ENCODE measurements at places on chromosomes 1 and 21. TPM values are rescaled to one million over a fixed set of nuclear protein-coding genes. Genes with fewer than 3 reads are reported as not detected.

AP4B1 gene
- total RNA-seq: 55.9 TPM

DNA sequence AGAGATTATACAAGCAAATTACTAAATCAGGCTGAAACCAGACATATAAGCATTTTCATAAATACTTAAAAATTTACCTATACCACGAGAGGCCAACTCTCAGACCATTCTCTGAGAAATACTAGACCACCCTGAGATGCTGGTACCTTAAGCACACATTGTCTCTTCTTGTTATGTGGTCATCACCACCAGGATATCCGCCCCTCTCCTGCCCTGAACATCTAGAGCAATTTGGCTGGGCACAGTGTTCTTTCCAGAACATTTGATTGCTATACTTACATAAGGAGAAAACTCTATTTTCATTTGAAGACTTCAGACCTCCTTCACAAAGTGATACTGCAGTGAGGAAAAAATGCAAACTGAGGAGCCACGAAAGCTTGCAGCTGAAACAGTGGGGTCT, 36.2 kb upstream of the DUSP10 start:
- DNase-seq: no peak

TMEM200B gene
- total RNA-seq: 2.1 TPM

DNA sequence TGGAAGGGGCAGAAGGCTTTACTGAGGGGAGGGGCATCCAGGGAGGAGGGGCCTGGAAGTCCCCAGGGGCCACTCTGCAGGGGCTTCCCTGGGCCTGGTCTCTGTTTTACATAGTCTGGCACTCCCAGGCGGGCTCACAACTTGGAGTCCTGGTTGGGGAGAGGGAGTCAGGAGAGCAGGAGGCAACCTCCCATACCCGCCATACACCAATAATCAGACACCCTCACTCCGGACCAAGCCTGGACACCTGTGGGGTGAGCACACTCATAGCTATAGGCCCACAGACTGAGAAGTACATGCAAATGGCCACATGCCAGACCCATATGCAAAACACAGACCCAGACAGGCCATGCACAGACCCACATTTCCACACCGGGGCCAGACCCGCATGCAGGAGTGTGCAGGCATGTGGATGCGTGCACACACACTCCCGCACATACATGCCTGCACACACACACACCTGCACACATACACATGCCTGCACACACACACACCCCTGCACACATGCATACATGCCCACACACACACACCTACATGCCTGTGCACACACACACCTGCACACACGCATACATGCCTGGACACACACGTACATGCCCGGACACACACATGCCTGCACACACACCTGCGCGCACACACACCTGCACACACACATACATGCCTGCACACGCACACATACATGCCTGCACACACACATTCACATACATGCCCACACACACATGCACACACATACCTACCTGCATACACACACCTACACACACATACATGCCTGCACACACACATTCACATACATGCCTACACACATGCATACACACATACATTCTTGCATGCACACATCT, 89.5 kb upstream of the RUNX3 start:
- no peak for DNase-seq

GRCh38 chr1:24782689-24783088, 37.4 kb downstream of the CLIC4 start:
- no peak for DNase-seq

TNNT2 gene
- not detected for total RNA-seq

DNA sequence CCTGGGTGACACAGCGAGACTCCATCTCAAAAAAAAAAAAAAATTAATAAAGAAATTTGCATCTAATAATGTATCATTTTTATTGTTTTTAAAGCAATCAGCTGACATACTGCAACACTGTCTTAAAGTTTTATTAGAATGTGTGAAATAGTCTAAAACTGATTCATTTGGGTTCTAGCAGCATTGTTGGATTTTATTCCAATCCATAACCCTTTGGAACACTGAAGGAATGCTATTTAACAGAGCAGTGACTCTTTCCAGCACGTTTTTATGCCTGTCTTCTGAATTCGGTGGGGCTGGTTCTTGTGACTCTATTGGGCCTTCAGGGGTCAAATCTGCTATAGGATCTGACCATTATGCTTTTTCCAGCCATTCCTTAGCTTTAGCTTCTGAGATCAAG, 18.2 kb upstream of the FMO4 start:
- DNase-seq: no peak

KDF1 gene
- 0.11 TPM for total RNA-seq

DNA sequence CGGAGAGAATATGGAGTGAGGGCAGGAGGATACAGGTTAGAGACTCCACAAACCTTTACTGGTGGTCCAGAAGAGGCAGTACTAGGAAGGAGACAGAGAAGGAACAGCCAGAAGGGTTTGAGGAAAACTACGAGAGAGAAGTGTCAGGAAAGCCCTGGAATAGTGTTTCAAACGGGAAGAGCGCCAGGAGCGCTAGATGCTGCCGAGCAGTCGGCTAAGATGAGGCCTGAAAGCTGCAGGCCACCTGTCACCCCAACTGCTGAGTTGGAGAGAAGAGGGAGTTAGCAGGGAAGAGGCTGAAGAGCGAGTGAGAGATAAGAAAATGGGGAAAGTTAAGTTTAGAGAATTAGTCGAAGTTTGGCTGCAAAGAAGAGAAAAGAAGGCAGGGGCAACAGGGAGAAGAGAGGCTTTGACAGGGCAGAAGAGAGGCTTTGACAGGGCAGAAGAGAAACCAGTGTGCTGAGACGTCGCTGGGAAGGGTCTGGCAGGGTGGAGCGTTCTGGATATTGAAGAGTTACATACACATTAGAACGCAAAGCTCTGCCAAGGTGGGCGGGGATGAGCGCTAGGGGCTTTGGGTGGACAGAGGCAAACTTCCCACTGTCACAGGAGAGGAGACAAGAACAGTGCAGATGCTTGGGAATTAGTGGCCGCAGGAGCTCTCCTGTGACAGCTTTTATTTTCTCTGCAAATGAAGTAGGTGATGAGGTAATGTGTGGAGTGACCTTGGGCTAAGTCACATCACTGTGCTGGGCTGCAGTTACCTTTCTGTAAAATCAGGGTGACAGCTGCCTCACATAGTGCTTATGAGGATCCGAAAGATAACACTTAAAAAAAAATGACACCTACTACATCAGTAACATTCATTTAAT, 31.2 kb downstream of the PCSK9 start:
- DNase-seq: no peak

DNA sequence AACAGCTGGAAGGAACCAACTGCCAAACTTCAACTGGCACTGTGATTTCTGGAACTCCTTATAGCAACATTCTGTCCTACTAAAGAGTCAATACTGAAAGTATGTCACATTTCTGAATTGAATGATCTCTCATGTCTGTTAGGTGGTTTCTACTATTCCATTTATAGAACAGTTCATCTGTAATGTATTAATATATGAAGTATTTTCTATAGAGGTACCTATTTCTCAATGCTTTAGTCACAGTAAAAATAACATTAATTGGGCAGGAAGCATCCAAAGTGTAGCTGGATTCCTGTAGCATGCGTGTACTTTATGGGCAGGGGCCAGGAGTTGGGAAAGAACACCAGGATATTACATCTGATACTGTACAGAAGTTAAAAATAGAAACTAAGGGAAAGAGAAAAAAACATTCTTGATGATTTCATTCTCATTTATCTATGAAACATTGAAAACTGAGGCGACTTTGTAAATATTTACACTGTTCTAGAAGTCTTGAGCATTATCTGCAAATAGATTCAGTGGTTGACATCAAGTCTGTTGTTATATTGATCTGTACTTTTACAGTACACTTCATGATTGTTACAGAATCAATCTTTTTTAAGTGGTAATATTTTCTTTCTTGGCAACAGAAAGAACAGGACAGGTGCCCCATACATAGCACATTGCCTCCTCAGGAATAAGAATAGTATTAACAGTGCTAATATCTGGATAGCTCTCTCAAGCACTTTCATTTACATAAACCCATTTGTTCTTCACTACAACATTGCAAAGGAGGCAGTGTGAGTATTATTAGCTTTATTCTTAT, 6.2 kb upstream of the ZNF281 start:
- DNase-seq: peak; percentile 91

DNASE2B gene
- not detected for total RNA-seq

Data from Daoy (cell line).